ENCODE measurements at places on chromosomes 6 and 20. TPM values are rescaled to one million over a fixed set of nuclear protein-coding genes. Genes with fewer than 3 reads are reported as not detected.

DNA sequence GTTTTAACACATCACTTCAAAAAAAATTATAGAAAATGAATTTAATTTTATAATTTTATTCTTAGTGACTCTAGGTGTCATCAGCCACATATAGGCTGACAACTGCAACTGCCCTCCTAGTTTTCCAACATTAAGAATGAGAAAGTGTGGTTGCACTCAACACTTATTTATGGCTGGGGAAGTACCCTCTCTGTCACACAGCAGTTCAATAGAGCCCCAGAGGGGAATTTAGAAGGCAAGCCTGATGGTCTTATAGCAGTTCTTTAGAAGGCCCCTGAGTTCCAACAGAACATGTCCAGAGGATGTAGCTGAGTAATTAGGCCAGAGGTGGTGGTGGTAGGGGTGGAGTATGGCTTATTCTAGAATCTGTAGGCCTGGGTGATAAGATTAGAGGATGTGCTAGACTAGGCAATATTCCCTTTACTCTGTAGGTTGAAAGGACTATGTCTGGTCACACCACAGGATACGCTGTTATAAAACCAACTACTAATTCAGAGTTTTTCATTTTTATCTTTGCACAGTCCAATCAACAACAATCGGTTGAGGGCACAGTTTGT lies 226.5 kb upstream of the CITED2 start:
- no peak for DNase-seq

DNA sequence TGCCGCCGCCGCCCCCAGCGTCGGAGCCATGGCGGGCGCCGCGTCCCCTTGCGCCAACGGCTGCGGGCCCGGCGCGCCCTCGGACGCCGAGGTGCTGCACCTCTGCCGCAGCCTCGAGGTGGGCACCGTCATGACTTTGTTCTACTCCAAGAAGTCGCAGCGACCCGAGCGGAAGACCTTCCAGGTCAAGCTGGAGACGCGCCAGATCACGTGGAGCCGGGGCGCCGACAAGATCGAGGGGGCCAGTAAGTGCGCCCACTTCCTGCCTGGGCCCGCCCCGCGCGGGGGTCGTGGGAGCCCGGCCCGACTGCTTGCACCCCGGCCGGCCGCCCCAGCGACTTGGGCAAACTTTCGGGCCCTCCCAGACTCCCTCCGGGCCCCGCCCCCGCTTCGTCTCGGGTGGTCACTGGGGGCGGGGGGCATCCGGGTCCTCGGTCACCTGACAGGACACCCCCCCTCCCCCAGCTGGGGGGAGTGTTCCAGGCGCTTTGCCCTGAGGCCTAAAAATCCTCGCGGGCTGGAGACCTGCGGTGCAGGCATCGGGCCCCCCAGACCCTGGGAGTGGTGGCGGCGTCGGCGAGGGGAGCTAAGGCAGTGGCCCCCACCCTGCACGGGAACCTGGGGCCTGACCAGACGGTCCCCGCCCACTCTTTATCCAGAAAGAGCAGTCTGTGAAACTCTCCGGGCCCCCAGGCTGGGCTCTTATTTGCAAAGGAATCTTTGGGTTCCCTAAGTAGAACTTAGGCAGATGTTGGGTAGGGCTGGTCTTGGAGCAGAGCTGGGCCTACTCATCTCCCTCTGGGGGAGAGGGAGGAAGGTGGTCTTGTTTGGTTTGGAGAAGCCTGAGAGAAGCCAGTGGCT lies 501 bp downstream of the PLCG1 start:
- peak; percentile 37 for DNase-seq

- DNase-seq = no peak
These were observed 125.1 kb downstream of the ZNF217 start for GRCh38 chr20:53468587-53468986.

- no peak for DNase-seq
These were observed 108.5 kb downstream of the PRND start for GRCh38 chr20:4830259-4830658.

- DNase-seq = no peak
These were observed 8.7 kb upstream of the ATXN1 start for GRCh38 chr6:16769986-16770376.

GRCh38 chr6:54057058-54057457 lies 54.2 kb upstream of the MLIP start:
- no peak for DNase-seq

DNA sequence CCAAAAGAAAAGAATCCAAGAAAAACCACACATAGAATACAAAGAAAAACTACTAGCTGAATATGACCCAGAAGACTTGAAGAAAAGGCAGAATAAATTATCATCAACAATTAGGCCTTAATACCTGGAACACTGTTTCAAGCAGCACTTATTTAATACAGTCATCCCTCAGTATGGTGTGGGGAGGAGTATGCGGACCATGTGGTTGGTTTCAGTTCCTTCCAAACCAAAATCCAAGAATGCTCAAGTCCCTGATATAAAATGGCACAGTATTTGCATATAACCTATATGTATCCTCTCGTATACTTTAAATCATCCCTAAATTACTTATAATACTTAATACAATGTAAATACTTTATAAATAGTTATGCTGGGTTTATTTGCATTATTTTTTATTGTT lies 16.1 kb downstream of the CDK19 start:
- DNase-seq = no peak

GRCh38 chr6:2753110-2753489 lies 2.4 kb upstream of the MYLK4 start:
- no peak for DNase-seq

DNA sequence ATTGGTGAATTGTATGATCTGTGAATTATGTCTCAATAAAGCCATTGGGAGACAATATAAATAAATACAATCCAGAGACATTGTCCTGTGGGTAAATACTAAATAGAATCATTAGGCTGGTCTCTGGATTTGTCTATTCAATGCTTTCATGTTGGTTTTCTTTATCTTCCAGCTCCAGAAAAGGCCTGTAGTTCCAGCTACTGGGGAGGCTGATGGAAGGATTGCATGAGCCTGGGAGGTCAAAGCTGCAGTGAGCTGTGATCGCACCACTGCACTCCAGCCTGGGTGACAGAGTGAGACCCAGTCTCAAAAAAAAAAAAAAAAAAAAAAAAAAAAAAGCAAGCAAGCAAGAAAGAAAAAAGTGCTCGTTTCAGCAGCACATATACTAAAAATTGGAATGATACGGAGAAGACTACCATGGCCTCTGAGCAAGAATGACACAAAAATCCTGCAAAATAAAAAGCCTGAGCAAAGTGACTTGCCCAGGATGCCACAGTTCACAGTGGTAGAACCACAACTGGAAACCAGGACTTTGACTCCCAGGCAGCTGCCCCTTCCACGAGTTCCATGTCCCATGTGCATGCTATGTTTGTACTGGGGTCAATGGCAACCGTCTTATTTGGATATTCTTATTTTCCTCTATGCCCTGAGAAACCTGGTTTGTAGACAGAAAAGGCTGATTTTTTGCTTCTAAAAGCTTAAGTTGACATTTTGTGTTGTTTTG lies 33.6 kb upstream of the GMPR start:
- DNase-seq = no peak

- peak; percentile 31 for DNase-seq
These were observed 96.9 kb downstream of the MKKS start for GRCh38 chr20:10336959-10337729.

DNA sequence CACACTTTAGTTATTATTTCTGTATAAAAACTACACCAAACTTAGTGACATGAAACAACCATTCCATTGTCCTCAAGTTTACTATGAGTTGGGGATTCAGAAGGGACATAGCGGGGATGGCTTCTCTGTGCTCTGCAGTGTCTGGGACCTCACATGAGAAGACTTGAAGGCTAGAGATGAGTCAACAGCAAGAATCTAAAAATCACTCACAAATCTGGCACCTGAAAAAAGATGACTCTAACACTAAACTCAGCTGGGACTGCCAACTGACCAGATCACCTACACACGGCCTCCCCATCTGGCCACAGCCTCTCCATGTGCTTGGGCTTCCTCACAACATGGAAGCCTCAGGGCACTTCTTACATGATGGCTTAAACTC lies 63.0 kb upstream of the EYA2 start:
- DNase-seq = no peak

DNA sequence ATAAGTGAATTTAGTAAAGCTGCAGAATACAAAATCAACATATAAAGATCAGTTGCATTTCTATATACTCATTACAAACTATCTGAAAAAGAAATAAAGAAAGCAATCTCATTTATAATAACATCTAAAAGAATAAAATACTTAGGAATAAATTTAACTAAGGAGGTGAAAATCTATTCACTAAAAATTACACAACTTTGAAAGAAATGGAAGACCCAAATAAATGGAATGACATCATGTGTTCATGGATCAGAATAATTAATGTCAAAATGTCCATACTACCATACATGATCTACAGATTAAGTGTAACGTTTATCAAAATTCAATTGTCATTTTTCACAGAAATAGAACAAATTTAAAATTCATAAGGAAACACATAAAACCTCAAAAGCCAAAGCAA lies 194.9 kb downstream of the TINAG start:
- DNase-seq = no peak

Gene GPLD1
- total RNA-seq = 0.16 TPM

Gene ENPP1
- 2.8 TPM for total RNA-seq

Gene SYTL3
- total RNA-seq = 0.65 TPM

Gene OSBPL2
- 51.9 TPM for total RNA-seq

Gene PCSK2
- total RNA-seq = not detected

Gene ZNF334
- total RNA-seq = not detected

Gene HSPA12B
- not detected for total RNA-seq

Gene ACTR5
- 6.9 TPM for total RNA-seq

Gene ERVFRD-1
- total RNA-seq = not detected

Gene BTN3A1
- 15.5 TPM for total RNA-seq

Gene SLC32A1
- not detected for total RNA-seq
